Astrocyte (in vitro differentiated cells and primary cell): ENCODE measurements at places on chromosomes 6 and 20. TPM values are rescaled to one million over a fixed set of nuclear protein-coding genes. Genes with fewer than 3 reads are reported as not detected.

DNA sequence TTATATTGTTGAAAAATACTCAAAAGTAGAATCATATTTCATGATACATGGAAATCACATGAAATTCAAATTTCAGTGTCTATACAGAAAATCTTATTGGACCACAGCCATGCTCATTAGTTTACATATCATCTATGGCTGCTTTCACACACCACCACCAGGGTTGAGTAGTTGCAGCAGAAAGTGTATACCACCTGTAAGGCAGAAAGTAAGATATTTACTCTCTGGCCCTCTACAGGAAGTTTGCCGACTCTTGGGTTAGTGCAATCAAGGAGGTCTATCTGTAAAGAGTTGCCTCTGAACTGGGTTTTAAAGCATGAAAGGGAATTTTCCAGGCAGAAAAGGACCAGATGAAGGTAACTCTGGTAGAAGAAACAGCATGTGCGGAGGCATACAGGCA lies 432.3 kb downstream of the DHX35 start:
- no peak overlapping the region for H3K27ac ChIP-seq
- no peaks in the 10 kb centered on the region for H3K4me1 ChIP-seq
- no peak overlapping the region for H3K4me3 ChIP-seq
- no peaks in the 10 kb centered on the region for H3K27me3 ChIP-seq

- H3K27me3 ChIP-seq = no peaks in the 10 kb centered on the region
- DNase-seq = no peak
- no peaks in the 10 kb centered on the region for H3K4me1 ChIP-seq
Observed at GRCh38 chr6:111124406-111124805, 37.1 kb downstream of the SLC16A10 start.

- no peak for DNase-seq
- H3K27me3 ChIP-seq = no peaks in the 10 kb centered on the region
- no peak overlapping the region for H3K27ac ChIP-seq
- H3K36me3 ChIP-seq = peaks cover 4% of the 10 kb centered on the region
- peaks cover 36% of the 10 kb centered on the region for H3K4me1 ChIP-seq
Observed at GRCh38 chr20:63700199-63701050, 4.0 kb downstream of the TNFRSF6B start.

The PSORS1C1 gene
- 8.8 and 9.2 TPM in 2 replicates for total RNA-seq

The C6orf58 gene
- not detected in 2 replicates for total RNA-seq

The PRR18 gene
- 0.14 TPM in 1 of 2 replicates, not detected in the other for total RNA-seq

The TSBP1 gene
- not detected in 2 replicates for total RNA-seq

DNA sequence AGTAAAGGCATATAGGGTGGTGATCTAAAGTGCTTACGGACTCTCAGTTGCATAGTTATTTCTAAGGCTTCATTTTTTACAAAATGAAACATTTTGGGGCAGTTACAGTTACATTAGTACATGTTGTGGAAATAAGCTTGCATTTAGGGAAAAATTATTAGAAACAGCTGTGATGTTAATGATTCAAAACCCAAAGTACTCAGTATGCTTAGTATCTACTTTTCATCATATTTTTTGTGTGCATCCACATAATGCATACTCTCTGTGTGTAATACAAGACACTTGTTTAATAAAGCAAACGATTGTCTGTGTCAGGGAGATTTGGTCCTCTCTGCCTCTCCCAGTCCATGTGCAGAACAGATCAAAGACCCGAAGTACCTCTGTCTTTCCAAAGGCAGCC lies 11.4 kb upstream of the TBX18 start:
- H3K36me3 ChIP-seq = no peaks in the 10 kb centered on the region
- H3K4me1 ChIP-seq = no peaks in the 10 kb centered on the region
- no peak overlapping the region for H3K27ac ChIP-seq
- no peak for DNase-seq

The ECT2L gene
- total RNA-seq = not detected in 2 replicates

DNA sequence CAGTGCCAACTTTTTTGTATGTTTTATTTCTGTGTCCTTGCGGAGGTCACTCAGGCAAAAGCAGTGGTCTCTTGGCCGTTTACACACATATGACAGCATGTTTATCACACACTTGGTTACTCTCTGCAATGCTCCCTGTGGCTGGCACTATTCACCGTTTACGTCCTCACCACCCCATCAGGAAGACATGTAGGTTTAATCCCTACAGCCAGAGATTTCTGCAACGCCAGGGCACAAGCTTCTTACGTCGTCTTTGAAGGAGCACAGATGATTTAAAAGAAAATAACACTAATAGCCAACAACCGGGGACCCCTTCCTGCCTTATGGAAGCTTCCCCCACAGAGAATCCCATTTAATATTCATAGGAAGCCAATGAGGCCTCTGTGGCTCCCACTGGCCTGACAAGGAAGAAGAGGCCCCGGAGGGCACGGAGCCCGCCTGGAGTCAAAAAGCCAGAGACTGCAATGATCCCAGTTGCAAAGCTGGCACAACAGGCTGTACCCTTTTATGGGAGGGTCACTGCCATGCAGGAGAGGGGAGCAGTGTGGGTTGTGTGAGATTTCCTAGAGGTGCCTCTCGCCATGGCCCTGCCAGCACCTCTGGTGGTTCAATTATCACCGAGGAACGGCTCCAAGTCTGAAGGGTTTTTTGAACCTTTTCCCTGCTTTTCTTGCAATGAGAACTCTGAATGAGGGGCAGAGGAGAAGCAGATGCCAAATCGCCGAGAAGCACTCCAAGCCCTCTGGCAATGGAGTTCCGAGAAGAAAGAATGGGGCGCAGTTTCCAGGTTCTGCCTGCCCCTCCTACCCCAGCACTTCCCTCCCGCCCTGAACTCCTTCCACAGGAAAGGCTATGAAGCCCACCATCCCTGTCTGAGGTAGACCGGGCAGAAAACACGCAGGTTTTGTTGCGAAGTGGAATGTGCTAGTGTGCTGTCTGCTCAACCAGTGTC lies 96.2 kb downstream of the THBS2 start:
- no peaks in the 10 kb centered on the region for H3K36me3 ChIP-seq
- no peak overlapping the region for H3K4me3 ChIP-seq
- DNase-seq = no peak
- H3K27me3 ChIP-seq = no peaks in the 10 kb centered on the region

GRCh38 chr6:166697113-166697512 lies 70.1 kb upstream of the RPS6KA2 start:
- peaks cover 5% of the 10 kb centered on the region for H3K27me3 ChIP-seq
- DNase-seq = no peak
- H3K4me3 ChIP-seq = no peak overlapping the region
- H3K36me3 ChIP-seq = no peaks in the 10 kb centered on the region
- no peaks in the 10 kb centered on the region for H3K4me1 ChIP-seq
- no peak overlapping the region for H3K27ac ChIP-seq

The ECHDC1 gene
- total RNA-seq = 39.3 and 47.2 TPM in 2 replicates

The MYH7B gene
- total RNA-seq = 0.05 and 0.11 TPM in 2 replicates

- H3K4me1 ChIP-seq = peaks cover 25% of the 10 kb centered on the region
- H3K27me3 ChIP-seq = no peaks in the 10 kb centered on the region
- peak; percentile 63 for DNase-seq
- H3K27ac ChIP-seq = peak overlapping the region; percentile 87
- H3K4me3 ChIP-seq = peak overlapping the region; percentile 26
Observed at GRCh38 chr20:52493171-52493721, 301.7 kb upstream of the ZFP64 start.

DNA sequence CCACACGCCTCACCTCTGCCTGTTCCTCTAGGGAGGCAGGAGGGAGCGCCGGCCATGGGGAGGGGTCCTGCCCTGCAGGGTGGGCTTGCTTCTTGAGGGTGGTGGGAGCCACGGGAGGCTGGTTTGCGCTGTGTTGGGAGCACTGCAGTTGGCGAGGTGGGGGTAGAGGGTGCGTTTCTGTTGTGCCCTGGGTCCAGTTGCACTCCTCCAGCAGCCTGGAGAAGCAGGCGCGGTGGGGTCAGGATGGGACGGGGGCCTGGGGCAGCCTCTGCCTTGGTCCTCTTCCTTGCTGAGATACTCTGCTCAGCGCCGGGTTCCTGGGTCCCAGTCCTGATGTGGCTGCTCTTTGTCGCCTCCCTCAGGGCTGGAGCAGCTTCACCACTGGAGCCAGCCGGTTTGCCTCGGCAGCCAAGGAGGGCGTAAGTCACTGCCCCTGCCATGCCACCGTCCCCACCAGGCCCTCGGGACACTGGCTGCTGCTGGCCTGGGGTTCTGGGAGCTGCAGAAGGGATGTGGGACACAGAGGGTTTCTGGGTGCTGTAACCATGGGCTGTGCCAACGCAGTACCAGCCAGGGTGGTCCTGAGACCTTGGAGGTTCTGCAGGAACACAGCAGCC lies 8.4 kb downstream of the ARFGAP1 start:
- H3K36me3 ChIP-seq = peaks cover 33% of the 10 kb centered on the region
- H3K4me1 ChIP-seq = no peaks in the 10 kb centered on the region
- H3K4me3 ChIP-seq = no peak overlapping the region
- H3K27ac ChIP-seq = no peak overlapping the region

The PLN gene
- 0.43 TPM in 1 of 2 replicates, not detected in the other for total RNA-seq

DNA sequence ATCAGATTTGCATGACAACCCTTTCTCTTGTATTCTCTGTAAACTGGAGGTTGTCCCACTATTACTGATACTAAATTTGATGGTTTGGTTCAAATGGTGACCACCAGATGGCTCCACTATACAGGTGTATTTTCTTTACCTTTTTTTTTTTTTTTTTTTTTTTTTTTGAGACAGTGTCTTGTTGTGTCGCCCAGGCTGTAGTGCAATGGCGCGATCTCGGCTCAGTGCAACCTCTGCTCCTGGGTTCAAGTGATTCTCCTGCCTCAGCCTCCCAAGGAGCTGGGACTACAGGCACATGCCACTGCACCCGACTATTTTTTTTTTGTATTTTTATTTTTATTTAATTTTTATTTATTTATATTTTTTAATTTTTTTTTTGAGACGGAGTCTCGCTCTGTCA lies 6.6 kb upstream of the WTAP start:
- H3K27ac ChIP-seq = no peak overlapping the region
- no peak overlapping the region for H3K4me3 ChIP-seq
- H3K4me1 ChIP-seq = peaks cover 16% of the 10 kb centered on the region
- DNase-seq = no peak
- H3K27me3 ChIP-seq = no peaks in the 10 kb centered on the region

GRCh38 chr20:8783734-8784133 lies 285.2 kb upstream of the PLCB4 start:
- no peak overlapping the region for H3K4me3 ChIP-seq
- no peaks in the 10 kb centered on the region for H3K36me3 ChIP-seq
- peaks cover 5% of the 10 kb centered on the region for H3K4me1 ChIP-seq
- no peaks in the 10 kb centered on the region for H3K27me3 ChIP-seq
- H3K27ac ChIP-seq = no peak overlapping the region
- DNase-seq = no peak

- peaks cover 16% of the 10 kb centered on the region for H3K4me1 ChIP-seq
- H3K36me3 ChIP-seq = no peaks in the 10 kb centered on the region
- peak overlapping the region; percentile 79 for H3K27ac ChIP-seq
- peak; percentile 83 for DNase-seq
- H3K27me3 ChIP-seq = no peaks in the 10 kb centered on the region
Observed at GRCh38 chr20:53643031-53643832, 49.6 kb upstream of the ZNF217 start.

The TBXT gene
- not detected in 2 replicates for total RNA-seq

The SUMO4 gene
- total RNA-seq = 1.4 and 1.6 TPM in 2 replicates

DNA sequence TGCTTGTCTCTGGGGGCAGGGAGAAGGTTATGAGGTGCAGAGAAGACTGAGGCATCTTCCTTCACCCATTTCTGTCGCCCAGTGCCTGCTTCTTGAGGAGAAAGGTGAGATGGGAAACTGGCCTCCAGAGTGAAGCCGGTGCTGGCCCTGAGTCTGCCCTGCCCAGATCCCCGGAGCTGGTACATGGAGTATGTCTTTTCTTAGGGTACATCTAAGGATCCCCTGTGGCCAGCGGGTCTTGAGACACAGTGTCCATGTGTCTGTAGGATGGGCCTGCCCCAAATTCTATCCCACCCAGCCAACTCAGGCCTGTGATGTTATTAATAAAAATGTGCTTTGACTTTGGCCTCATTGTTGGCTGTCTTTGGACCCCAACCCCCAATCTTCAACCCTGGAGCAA lies 8.8 kb upstream of the BAK1 start:
- no peaks in the 10 kb centered on the region for H3K27me3 ChIP-seq
- no peak overlapping the region for H3K4me3 ChIP-seq
- H3K36me3 ChIP-seq = no peaks in the 10 kb centered on the region
- no peak for DNase-seq
- H3K27ac ChIP-seq = no peak overlapping the region

The SLC4A11 gene
- total RNA-seq = 3.9 and 6.6 TPM in 2 replicates

GRCh38 chr6:43736844-43737243 lies 33.2 kb upstream of the VEGFA start:
- H3K4me3 ChIP-seq = no peak overlapping the region
- no peak for DNase-seq
- no peaks in the 10 kb centered on the region for H3K36me3 ChIP-seq
- no peaks in the 10 kb centered on the region for H3K27me3 ChIP-seq
- no peak overlapping the region for H3K27ac ChIP-seq

GRCh38 chr20:23146857-23147637 lies 60.9 kb upstream of the CD93 start:
- H3K27ac ChIP-seq = peak overlapping the region; percentile 81
- peaks cover 69% of the 10 kb centered on the region for H3K4me1 ChIP-seq
- no peaks in the 10 kb centered on the region for H3K27me3 ChIP-seq
- DNase-seq = no peak
- H3K36me3 ChIP-seq = no peaks in the 10 kb centered on the region
- no peak overlapping the region for H3K4me3 ChIP-seq
